Stimulated activated CD4-positive, alpha-beta T cell treated with anti-CD3 and anti-CD28 coated beads, Interleukin-15, amount 100 ng/mL, for 1 hour (primary cell): ENCODE measurements at places on chromosomes 11 and 22.

DNA sequence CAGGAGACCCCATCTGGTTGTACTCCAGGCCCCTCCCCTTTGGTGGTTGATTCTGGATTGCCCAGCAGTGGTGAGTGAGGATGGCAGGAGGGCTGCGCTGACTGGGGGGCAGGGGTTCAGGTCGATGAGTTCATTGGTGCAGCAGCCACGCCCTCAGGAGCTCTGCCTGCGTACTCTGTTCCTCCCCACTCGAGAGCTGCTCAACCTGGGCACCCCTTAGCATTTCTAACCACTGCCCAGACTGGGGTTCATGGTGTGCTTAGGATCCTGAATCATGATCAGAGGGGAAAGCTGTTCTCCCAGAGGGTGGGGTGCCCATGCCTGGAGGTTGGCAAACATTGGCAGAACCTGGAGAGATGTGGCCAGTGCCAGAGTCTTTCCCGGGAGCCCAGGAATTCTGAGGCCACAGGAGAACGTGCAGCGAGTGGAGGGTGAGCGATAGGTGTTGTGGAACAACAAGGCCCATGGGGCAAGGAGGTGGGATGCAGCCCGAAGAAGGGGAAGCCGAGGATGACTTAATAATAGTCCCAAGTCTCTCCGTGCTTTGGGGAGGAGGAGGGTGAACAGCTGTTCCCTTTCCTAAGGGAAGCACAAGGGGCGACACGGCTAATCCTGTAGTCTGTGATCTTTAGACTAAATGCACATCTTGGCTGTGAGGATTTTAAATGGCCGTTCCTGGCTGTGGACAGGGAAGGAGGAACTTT is 75.5 kb downstream of the SCN3B start:
- DNase-seq: no peak

- no peak for DNase-seq
Observed at GRCh38 chr11:102293873-102294601, 23.2 kb upstream of the BIRC3 start.

DNA sequence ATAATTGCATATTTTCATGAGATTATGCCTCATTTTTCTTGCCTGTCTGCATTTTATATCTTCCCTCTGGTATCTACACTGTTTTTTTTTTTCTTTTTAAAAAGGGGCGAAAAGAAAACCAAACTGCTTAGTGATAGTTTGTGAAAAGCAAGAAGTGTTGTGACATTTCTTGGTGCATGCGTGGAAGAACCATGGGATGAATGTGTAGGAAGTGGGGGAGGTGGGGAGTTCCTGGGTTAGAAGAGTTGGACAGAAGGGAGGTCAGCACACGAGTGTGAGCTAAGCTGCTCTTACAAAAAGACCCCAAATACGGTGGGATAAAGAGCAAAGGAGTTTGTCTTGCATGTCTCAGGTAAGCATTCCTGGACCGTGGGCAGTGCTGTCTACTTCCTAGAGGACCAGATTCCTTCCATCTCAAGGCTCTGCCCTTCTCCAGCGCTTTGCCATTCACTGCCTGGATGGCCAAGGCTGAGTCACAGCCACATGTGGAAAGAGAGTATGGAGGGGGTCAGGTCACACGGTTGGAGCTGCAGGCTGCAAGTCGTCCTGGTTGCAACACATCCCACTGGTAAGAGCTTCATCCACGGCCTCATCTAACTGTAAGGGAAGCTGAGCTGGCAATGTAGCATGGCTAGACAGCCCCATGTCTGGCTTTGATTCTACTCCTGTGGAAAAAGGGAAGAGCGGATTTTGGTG is 300.6 kb downstream of the DDX10 start:
- DNase-seq: no peak

- no peak for DNase-seq
Observed at GRCh38 chr11:69878144-69878883, 59.1 kb upstream of the FGF3 start.

GRCh38 chr11:64484191-64485022 is 106.6 kb upstream of the SLC22A12 start:
- no peak for DNase-seq

- no peak for DNase-seq
Observed at GRCh38 chr11:31986201-31986889, 104.5 kb upstream of the RCN1 start.

DNA sequence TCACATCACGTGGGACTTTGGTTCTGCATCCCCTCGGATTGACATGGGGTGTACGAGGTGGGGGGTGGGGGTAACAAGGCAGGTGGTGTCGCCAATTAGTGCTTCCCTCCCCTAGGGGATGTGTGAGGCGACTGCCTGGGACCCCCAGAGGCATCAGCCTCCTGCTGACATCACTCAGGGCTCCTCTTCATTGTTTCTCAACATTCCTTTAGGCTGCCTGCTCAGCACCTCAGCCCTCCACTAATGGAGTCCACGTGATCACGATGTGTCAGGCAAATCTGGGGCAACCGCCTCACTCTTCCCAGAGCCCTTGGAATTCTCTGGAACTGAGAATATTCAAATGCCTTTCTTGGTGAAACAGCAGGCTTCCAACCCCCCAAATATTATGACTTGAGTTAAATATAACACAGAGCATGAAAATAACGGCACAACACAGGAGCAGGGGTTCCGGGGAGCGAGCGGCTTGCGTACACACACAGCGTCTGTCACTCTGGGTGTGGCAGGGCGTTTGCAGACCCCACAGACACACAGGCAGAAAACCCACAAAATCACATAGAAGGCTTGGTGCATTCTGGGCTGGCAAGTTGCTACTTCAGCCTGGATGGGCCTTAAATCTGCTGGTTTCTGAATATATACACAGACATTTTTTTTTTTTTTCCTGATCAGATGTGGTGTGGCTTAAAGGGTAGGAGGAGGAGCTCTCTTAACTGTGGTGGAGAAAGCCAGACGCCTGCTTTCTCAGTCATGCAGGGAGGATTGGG is 170.1 kb upstream of the CADM1 start:
- no peak for DNase-seq

- DNase-seq: no peak
Observed at GRCh38 chr11:114202011-114202609, 94.1 kb upstream of the NNMT start.

GRCh38 chr22:30433227-30433626 is 7.7 kb downstream of the MTFP1 start:
- DNase-seq: no peak

- no peak for DNase-seq
Observed at GRCh38 chr11:80211673-80212072, 770.8 kb upstream of the TENM4 start.

- no peak for DNase-seq
Observed at GRCh38 chr11:11807811-11808782, 33.7 kb upstream of the USP47 start.

- no peak for DNase-seq
Observed at GRCh38 chr11:65584723-65585171, 8.9 kb downstream of the EHBP1L1 start.

DNA sequence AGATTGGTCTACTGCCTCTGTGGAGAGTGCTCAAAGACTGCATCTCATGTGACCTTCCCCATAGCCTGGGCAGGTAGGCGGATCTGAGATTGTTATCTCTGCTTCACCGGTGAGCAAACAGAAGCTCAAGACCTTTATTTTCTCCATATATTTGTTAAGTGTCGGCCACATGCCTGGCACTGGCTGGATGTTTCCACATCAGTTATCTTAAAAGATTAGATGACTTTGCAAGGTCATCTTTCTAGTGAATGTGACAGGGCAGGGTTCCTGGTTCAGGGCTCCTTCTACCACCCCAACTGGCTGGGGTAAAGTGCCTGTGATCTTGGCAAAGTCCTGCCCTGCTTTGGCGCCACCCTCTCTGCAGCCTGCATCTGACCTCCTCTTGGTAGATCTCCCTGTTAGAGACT is 125.0 kb downstream of the CCDC81 start:
- DNase-seq: no peak

GRCh38 chr11:69352715-69353319 is 58.9 kb downstream of the MYEOV start:
- DNase-seq: peak; percentile 18

GRCh38 chr11:132779497-132779896 is 752.8 kb downstream of the OPCML start:
- no peak for DNase-seq

GRCh38 chr11:31089117-31089516 is 280.4 kb downstream of the DCDC1 start:
- DNase-seq: no peak

DNA sequence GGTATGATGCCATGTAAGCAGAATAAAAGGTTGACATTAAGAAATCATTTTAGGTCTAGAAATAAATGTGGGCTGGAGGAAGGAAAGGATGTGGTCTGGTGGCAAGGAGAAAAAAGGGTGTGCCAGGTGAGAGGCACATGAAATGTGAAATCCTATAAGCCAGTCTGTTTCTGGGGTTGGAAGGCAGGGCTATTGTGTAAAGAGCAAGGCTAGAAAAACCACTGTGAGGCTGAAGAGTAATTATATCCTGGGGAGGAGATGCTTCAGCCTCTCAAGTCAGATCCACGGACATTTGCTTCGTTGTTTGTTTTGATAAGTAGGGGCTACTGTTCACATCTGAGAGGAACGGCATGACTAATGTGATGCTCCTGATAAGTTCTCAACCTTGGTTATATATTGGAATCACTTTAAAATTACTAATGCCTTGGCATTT is 77.5 kb upstream of the CTSC start:
- DNase-seq: no peak

- DNase-seq: no peak
Observed at GRCh38 chr11:75420224-75421034, 12.6 kb downstream of the KLHL35 start.

DNA sequence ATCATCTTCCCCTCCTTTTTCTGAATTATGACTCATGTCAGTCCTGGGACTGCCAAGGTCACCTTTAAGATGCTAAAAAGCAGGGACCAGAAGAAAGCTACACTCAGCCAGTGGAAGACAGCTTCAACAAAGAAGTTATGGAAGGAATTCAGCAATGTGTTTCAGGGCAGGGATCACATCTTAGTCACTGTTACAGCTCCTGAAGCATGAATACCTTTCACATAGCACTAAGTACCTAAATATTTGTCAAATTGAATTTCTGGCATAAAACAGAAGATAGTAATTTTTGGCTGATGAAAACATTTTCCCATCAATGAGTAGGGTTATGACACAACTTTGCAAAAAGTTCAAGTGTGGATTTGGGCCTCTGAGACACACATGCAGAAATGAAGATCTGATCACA is 5.2 kb downstream of the DDB1 start:
- no peak for DNase-seq

- no peak for DNase-seq
Observed at GRCh38 chr11:19697721-19698121, 14.9 kb upstream of the NAV2 start.
